ENCODE measurements at places on chromosomes 1 and 21.

GRCh38 chr1:226882631-226883409, 12.4 kb downstream of the PSEN2 start:
- DNase-seq: no peak

- no peak for DNase-seq
Observed at GRCh38 chr1:162662013-162662412, 29.7 kb downstream of the DDR2 start.

- DNase-seq: no peak
Observed at GRCh38 chr1:230011333-230012092, 55.5 kb upstream of the GALNT2 start.

DNA sequence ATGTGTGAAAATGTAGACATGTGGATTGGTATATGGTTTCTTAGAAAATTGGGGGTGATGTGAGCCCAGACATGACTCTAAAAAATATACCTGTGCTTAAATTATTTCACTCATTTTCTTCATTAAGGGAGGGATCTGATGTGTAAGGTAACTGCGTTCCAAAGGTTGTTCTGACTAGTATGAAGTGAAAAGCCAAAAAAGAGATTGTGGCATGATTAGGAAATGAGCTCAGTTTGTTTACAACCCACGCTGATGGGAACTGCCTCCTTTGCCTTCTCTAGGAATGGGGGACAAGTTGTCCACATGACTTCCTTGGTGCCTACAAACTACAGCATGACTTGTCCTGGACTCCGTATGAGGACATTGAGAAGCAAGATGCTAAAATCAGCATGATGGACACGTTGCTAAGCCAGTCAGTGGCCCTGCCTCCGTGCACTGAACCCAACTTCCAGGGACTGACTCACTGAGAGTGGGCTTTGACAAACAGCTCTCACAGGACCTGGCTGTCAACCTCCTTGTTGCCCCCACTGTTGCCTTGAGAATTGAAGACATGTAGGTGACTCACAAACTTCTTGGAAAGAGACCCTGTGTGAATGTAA, 8.0 kb downstream of the C1orf50 start:
- no peak for DNase-seq

DNA sequence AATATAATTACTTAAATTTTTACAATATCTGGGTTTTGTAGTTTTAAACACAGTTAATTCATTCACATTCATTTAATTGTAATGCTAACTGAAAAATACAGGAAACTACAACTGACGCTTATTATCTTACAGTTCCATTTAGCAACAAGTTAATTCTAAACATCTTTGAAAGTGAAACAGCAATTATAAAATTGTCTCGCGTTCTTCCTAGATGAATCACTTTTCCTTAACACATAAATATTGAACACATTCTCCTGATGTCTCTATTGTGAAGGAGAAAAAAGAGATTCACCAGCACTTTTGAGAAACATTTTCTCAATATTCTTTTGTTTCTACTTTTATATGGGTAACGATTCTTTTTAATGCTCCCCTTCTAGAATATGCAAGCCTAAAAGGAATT, 6.4 kb downstream of the PTGFR start:
- DNase-seq: no peak

GRCh38 chr21:38999161-38999560, 184.1 kb downstream of the PSMG1 start:
- DNase-seq: no peak

DNA sequence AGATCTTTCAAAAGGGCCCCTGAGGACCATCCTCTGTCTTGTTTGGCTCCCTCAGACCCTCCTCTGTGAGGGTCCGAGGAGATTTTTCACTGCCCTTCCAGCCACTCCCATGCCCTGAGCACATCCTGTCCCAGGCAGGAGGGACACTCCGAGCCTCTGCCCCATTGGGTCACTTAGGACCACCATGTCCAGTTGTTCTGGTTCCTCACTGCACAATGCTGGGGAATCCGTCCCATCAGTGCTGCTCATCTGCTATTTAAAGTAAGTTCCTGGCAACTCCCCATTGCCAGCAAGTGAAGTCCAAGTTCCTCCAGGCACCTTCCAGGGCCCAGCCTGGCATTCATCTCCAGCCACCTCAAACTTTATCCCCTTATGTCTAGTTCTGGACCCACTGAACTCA, 117.5 kb upstream of the GRIK3 start:
- no peak for DNase-seq

GRCh38 chr1:209585197-209585596, 1.7 kb downstream of the CAMK1G start:
- DNase-seq: no peak

DNA sequence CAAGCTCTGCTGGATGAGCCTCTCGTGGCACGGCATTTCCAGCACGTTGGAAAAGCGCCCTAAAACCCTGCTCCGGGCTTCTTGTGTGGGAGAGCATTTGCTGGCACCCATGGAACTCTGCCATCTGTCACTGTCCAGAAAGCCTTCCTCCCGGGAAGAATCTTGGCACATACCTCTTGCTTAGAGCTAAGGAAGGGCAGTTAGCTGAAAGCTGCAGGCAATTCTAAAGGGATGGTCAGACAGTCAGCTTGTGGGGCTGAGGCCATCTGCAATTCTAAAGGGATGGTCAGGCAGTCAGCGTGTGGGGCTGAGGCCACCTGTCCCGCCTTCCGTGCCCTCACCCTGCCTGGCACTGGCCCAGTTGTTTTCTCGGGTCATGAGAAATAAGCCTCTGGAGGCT, 139.0 kb upstream of the TMEM51 start:
- DNase-seq: no peak

DNA sequence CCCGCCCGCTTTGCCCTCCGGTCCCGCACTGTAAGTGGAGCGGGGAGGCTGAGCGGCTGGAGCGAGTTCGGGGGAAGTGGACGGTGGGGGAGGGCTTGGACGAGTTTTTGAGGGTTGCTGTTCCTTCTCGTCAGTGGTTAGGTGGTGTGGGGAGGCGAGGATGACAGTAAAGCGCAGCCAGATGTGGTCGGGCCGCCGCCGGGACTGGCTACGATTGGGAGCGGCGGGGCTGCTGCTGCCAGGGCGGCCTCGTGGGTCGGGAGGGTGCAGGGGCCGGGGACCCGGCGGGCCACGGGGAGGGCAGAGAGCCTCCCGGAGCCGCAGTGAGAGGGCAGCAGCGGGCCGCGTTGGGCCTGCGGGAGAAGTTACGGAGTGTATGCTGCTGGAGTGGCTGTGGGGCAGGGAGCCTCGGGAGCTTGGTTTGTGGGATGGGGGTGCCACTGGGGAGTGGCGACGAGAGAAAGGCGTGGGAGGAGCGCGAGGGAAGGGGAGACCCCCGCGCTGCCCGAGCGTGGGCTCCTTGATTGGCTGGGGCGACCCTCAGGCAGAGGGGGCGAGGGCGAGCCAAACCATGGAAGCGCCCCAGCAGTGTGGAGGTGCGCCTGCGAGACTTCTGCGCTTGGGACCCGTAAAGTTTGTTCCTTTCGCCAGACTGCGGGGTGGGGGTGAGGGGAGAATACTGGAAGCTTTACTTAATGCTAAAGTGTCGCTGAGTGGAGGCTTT, 2.1 kb downstream of the ADGRL2 start:
- DNase-seq: no peak

DNA sequence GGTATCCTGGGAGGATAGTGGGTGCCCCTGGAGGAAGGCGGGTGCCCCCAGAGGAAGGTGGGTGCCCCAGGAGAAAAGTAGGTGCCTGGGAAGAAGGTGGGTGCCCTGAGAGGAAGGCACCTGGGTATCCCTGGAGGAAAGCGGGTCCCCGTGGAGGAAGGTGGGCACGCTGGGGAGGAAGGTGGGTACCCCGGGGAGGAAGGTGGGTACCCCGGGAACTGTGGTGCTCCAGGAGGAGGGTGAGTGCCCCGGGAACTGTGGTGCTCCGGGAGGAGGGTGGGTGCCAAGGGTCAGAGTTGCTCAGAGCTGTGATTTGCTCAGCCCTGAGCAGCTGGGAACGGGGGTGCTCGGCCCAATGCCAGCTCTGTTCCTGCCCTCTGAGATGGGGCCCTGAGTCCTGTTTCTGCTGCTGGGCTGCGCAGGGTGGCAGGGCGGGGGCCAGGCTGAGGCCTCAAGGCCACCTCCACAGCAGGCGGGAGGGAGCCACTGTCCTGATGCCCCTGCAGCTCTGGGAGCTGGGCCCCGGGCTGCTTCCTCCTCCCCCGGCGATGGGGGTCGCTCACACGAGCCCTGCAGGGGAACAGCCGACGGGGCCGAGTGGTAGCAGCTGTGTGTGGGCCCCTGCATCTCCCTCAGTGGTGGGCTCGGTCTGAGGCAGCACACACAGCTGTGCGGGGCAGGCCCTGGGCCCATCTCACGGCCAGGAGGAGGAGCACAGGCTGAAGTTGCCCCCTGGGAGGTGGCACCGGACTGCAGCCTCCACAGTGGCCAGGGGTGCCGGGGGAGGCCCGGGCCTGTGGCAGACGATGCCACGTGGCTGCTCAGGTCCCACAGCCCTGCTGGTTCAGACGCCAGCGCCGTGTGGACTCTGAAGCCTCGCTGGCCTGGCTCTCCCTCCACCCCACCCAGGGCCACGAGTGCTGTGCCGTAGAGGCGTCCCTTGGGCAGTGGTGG, 57.4 kb downstream of the SLX9 start:
- DNase-seq: no peak

- peak; percentile 68 for DNase-seq
Observed at GRCh38 chr1:221712776-221713431, 29.0 kb downstream of the DUSP10 start.

DNA sequence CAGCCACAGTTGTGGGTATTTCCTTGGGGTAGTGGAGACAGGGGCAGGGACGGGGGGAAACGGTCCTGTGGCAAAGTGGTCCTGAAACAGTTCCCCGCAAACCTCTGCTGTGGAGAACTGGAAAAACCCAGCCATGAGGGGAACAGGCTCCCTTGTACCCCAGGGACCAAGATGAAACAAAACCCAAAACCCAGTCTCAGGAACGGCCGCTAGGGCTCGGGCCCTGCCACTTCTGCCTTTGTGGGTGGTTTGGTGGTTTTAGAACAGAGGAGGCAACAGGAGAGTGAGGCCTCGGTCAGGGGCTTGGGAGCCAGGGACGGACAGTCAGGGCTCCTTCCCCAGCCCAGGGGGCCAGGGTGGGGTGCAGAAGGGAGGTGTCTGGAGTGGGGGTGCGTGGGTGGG, 24.8 kb upstream of the EDN2 start:
- no peak for DNase-seq

DNA sequence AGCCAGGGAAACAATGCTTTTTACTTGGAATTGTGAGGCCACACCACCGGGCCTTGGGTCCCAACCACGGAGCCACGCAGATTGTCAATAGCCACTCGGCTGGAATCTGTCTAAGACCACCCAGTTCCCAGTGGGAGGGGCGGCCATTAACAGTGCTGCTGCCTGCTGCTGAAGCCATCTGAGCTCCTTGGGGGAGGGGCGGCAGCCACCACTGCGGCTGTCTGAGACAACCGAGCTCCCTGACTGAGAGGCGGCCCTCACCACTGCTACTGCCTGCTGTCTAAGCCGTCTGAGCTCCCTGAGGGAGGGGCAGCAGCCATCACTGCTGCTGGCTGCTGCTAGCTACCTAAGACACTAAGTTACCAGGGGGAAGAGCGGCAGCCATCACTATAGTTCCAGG, 64.3 kb downstream of the DMRTA2 start:
- DNase-seq: no peak

- DNase-seq: no peak
Observed at GRCh38 chr1:34101151-34101550, 63.9 kb downstream of the CSMD2 start.

DNA sequence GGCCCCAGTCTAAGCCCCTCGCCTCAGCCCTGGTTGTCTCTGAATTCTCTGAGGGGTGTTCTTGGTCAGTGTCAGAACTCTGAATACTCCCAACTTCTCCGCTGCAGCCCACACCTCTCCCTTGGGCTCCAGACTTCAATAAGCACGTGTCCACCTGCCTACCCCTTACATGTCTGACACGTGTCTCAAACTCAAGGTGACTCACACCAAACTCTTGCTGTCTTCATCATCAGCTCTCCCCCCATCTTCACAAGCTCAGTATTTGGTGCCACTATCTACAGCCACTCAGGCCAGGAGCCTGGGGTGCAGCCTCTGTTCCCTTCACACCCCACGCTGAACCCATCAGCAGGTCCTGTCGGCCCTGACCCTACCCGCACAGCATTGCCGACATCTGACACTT, 18.8 kb upstream of the UBXN10 start:
- DNase-seq: no peak

DNA sequence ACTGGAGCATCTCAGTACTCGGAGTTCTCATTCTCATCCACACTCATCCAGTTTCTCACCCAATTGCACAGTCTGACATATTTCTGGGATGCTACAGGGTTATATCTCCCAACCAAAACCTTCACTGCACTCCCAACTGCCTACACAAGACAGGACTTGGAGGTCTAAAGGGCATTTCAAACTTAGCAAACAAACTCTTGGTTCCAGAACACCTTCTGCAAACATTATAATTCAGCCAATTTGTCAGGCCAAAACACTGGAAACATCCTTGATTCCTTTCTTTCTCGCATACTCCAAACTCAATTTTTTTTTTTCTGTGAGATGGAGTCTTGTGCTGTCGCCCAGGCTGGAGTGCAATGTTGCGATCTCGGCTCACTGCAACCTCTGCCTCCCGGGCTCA, 7.9 kb downstream of the SLAMF1 start:
- no peak for DNase-seq

DNA sequence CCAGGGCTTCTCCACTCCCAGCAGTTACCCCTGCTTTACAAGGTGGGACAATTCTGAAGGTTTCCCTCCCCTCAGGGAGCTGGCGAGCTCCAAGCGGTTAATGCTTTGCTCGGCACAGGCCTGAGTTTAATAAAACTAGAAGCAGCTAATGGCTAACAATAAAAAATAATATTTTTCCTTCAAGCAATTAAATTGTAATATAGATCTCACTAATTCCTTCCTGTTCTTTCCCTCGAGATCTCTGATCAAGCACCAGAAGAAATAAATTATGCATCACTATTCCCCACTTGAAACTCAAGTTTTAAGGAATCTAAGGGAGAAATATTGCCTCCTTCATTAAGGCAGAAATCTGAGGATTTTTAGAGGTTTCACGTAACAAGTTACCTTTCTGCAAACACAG, 42.9 kb downstream of the GLIS1 start:
- no peak for DNase-seq

DNA sequence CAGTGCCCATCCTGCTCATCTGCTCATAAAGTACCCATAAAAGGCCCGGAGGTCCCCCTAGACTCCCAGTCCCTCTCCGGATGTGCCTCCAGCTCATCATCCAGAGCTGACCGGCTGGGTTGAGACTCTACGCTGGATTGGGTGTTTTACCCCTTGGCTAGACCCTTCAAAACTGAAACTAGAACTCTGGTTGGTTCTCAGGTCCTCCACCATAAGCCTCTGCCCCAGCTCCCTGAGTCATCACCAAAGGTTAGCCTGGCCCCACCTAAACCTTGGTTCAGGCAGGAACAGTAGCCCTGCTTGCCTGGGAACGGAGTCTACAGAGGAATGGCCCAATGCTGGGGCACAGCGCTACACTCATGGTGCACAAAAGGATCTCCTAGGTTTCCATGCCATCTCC, 75.1 kb downstream of the TLR5 start:
- no peak for DNase-seq

GRCh38 chr1:7441143-7441841, 329.8 kb upstream of the VAMP3 start:
- DNase-seq: no peak

GRCh38 chr21:37072274-37072987, 440 bp downstream of the PIGP start:
- no peak for DNase-seq

Measured in activated gamma-delta T cell treated with anti-CD3 and anti-CD28 coated beads, Interleukin-2, amount 50 U/mL, for 16 hours (primary cell).